ENCODE measurements at places on chromosomes 2 and 18.

- no peak for DNase-seq
Measured at GRCh38 chr2:102696463-102696862, 65.4 kb upstream of the TMEM182 start.

- DNase-seq, result no peak
Measured at GRCh38 chr2:121036226-121036692, 248.7 kb downstream of the TFCP2L1 start.

DNA sequence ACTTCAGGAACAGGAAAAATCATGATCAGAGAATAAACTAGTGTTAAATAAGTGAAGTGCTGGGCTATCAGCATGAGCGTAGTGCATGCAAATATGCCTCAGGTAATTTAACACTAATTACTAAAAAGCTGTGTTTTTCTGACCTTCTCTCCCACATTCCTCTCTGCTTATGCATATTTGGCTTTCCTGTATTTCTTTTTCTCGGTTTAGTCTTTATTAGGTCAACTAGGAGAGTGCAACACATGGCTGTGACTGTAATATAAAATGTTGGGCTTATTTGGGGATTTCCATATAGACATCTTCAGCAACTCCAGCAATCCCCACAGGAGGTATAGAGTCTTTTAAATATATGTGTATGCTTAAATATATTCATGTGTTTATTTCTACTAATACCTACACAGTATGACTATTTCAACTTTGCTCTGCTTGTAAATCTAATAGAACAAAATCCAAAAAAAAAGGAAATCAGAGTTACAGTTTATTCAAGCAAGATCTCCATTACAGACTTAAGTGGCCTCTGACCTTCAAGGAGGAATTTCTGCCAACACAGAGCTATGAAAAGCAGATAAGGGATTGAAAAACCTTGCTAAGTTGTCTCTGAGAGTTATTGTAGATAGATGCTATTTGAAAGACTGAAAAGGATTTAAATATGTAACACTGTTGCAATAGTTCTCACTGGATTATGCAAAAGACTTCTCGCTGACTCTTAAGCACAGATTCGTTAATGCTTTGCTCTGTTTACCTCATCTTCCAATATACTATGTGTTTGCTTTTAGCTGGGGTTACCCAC, 359.5 kb upstream of the RGPD4 start:
- DNase-seq, result no peak

- DNase-seq, result no peak
Measured at GRCh38 chr18:38606841-38607240, 1041.2 kb upstream of the CELF4 start.

DNA sequence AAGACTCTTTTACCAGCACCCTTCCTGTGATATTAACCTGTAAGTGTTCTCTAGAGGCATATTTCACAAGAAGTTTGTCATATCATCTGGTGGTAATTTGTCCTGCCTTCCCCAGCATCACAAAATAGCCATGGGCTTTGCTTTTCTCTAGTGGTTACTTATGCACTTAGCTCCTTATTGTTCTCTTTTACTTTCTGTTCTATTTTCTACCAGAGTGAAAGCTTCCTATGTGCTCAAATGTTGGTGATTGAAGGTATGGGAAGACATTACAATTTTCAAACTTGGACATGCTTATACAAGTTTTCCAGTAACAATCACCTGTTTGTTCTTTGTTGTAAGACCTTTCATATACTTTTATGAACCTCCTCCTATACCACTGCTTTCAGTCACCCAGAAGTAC, 87.0 kb upstream of the KCNH7 start:
- DNase-seq, result no peak

GRCh38 chr2:98828793-98829371, 98.0 kb upstream of the MGAT4A start:
- no peak for DNase-seq

- no peak for DNase-seq
Measured at GRCh38 chr2:170812710-170813600, 3.7 kb upstream of the GAD1 start.

DNA sequence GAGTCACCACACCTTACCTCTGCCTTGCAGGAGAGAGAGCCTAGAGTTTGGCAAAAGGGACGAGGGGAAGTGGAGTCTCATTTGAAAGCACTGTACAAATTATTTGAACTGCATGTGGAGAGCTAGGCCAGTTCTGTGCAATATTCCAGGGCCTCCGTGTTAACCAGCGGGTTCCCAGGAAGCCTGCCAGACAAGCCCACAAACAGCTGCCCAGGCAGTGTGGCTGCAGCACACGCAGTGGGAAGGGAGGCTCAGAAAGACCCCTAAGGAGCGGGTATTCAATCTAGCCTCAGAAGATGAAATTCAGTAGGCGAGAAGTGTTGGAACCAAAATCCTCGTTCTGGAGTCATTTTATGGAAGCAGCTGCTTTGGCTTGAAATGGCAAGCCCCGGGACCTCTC, 30.7 kb downstream of the CNGA3 start:
- DNase-seq, result no peak

GRCh38 chr18:10559553-10560451, 34.0 kb downstream of the NAPG start:
- no peak for DNase-seq

DNA sequence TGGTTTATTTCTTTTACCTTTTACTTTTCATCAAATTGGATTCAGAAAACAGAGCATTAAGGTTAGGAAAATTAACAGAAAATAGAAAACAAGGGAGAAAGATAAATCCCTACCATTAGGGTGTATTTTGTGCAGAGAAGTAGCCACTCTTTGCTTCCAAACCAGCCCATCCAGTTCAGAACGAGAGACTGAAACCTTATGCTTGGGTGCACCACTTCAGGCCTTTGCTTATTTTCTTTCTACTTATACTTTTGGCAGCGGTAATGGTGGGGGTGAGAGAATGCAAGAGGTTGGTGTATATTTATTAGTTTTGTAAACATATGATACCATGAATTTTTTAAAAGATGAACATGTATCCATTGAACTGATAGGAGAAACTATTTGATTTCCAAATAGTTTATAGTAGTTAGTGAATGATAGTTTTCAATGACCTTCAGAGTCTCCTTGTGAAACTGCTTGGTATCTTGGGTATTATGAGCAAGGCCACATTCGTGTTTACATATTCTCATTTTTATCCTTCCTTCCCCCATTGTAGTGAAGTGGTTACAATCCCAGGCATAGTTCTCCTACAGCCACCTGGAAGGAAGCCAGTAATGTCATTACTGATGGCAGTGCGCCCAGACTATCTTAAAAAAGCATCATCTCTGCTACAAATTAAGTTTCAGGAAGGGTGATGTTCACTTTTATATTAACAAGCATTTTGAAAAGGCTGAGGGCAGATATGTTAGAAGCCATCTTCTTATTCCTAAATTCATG, 60.8 kb downstream of the MFSD6 start:
- no peak for DNase-seq

GRCh38 chr2:201205515-201205849, 22.5 kb downstream of the CASP10 start:
- no peak for DNase-seq

- no peak for DNase-seq
Measured at GRCh38 chr2:86056590-86057331, 48.9 kb downstream of the POLR1A start.
